Ascending aorta (tissue), 2 donors: ENCODE measurements at places on chromosomes 1 and 21. TPM values are rescaled to one million over a fixed set of nuclear protein-coding genes. Genes with fewer than 3 reads are reported as not detected.

NTRK1 gene
- total RNA-seq: not detected

GRCh38 chr1:30345491-30346130, 377.8 kb downstream of the MATN1 start:
- DNase-seq: no peak

DNA sequence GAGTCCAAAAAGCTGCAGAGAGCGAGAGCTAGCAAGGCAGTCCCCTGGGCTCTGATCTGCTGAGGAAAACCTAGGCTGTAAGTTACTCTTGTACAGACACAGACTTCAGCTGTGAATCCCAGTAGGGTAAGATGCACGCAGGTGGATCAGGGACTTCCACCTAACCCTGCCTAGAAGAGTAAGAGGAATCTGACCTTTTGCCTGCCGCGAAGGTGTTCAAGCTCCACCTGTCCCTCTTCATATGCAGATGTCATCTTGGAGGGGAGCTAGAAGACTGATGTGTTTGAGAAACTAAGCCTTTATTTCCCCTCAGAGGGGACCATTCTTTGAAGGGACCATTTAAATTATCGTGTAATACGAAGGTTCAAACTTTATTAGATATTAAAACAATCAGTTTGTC, 108.6 kb upstream of the USP24 start:
- DNase-seq: no peak

DNA sequence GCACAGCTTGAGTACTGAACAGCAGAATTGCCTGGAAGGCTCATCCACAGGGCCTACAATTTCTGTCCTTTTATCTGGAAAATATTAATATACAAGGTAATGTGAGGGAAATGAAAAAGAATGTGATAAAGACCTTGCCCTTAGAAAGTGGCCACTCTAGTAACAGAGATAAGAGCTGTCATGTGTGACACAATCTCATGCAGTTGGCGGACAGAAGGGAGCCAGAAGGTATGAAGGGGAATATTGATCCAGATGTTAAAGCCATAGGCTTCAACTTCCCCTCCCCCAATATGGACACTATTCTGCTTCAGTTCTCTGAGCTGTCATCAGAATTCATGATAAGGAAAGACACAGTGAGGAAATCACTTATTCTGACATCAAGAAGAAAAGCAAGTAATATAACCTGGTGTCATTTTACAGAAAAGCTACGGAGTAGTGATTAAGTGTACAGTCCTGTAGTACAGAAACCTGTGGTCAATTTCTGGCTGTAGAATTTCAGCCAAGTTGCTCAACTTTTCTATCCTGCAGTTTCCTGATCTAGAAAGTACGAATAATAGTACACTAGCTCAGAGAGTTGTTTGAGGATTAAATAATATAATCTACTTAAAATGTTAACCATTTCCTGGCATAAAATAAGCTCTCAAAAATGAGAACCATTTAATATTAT, 572.1 kb downstream of the DPYD start:
- DNase-seq: no peak

DNA sequence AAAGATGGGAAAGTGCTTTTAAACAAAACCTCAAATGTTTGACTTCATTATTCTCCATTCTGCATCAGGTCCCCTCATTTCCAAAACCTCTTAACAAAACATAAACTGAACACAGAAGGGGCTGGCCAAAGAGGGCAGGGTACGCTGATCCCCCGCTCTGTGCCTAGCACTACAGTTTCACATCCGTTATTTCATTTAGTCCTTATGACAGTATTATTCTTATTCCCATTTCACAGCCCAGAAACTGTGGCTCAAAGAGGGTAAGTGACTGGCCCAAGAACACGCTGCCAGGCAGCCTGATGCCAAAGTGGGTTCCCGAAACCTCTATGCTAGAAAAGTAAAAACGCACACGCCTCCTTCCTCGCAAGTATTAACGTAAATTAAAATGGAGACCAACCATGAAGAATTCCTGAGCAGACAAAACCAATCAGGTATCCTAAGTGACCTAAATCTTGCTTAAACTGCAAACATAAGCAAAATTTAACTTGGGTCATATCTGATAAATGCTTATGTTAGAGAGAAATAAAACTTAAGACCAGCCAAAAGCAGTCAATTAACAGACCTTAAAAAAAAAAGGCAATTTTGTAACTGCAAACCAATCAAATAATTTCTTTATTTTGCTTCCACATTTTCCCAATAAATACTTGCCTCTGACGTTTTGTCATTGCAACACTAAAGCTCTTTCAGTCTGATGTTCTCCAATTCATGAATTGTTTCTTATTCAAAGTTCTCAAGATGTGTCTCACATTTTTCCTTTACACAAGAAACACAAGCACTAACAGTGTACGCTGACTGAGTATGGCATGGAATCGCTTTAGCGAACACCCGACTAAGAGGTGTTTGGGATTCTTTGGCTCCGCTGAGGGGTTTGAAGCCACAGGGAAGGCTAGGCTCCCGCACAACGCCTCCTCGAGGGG, 653 bp downstream of the CASP9 start:
- DNase-seq: no peak

ESPN gene
- 2.2 TPM for total RNA-seq

CFAP107 gene
- not detected for total RNA-seq

DNA sequence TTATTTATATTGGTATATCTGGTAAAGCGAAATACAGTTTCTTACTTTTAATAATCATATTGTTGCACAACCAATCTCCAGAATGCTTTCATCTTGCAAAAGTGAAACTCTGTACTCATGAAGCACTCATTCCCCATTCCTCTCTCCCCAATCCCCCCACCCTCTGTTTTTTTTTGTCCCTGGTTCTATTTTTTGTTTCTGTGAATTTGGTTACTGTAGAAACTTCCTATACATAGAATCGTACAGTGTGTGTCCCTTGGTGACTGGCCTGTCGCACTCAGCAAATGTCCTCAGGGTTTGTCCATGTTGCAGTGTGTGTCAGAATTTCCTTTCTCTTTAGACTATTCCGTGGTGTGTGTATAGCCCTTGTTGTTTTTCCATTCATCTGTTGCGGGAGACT, 7.9 kb upstream of the NLRP3 start:
- DNase-seq: no peak

IGSF21 gene
- 2.4 TPM for total RNA-seq
